Peyer's patch (tissue), 4 donors: ENCODE measurements at places on chromosomes 11 and 22.

GRCh38 chr11:63760487-63761079, 8.0 kb downstream of the ZFTA start:
- no peak for DNase-seq

GRCh38 chr11:130433357-130433756, 4.9 kb upstream of the ADAMTS8 start:
- no peak for DNase-seq

- no peak for DNase-seq
Observed at GRCh38 chr11:120912504-120912903, 111.4 kb upstream of the TBCEL start.

GRCh38 chr11:106233191-106233590, 155.7 kb downstream of the AASDHPPT start:
- DNase-seq, result no peak

GRCh38 chr11:131311776-131312514, 58.5 kb upstream of the NTM start:
- no peak for DNase-seq

GRCh38 chr11:120031156-120031555, 106.8 kb downstream of the TRIM29 start:
- DNase-seq, result no peak

DNA sequence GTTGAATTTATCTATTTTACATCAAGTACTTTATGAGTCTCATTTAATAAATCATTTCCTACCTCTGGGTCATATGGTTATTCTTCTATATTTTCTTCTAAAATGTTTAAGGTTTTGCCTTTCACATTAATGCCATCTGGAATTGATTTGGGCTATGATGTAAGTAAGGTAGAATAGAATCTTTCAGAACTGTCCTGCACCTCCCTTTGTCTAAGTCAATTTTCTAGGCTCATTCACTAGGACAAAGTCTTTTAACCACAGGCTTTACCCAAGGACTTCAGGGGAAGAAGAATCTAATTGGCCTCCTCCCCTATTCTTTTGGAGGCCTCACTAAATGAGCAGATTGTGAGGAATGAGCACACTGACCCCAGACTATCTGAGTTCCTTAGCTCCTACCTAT, 146.0 kb downstream of the BBOX1 start:
- DNase-seq, result no peak

- DNase-seq, result no peak
Observed at GRCh38 chr22:40084246-40084645, 89.5 kb downstream of the FAM83F start.

- DNase-seq, result no peak
Observed at GRCh38 chr11:86161837-86162236, 82.7 kb upstream of the EED start.

DNA sequence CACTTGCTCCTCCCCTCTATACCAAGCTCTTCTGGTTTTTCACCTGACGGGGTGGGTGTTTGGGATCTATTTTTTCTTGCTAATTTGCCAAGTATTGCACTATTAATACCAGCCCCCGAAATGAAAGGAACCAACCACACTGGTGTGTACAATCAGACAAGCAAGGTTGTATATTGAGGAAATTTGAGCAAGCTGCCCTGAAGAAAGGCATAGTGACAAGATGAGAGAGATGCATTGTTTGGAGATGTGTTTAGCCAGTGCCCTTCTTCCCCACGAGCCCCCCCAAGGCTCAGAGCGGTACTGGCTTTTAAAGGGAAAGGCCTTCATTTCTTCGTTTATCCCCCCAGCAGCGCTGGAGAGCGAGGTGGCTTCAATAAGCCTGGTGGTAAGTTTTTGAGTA, 15.2 kb upstream of the GAS2L1 start:
- DNase-seq, result no peak

- no peak for DNase-seq
Observed at GRCh38 chr11:20933086-20933485, 263.7 kb downstream of the NELL1 start.

- DNase-seq, result no peak
Observed at GRCh38 chr11:74141908-74142307, 28.9 kb downstream of the C2CD3 start.
